ENCODE measurements at places on chromosomes 12 and 14.

- no peak for DNase-seq
These were observed 63.2 kb downstream of the TSPAN11 start for GRCh38 chr12:30989754-30990153.

GRCh38 chr14:102686196-102686801 is 91.0 kb upstream of the TRAF3 start:
- DNase-seq, result no peak

DNA sequence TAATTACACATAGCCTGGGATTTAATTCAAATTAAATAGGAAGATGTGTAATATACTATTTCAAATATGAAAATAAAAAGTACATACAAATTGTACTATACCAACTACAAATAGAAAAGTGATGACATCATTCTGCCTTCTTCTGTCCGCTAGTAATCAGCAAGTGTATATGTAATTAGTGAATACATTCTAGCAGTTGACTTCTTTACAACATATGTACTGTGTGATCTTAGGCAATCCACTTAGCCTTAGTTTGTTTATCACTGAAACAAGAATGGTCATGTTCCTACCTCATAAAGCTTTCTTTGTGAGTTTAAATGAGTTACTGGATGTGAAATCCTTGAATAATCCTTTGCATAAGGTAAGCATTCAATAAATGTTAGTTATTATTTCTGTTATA is 7.8 kb upstream of the LUM start:
- DNase-seq, result no peak

GRCh38 chr12:66141299-66141698 is 10.7 kb upstream of the LLPH start:
- no peak for DNase-seq

DNA sequence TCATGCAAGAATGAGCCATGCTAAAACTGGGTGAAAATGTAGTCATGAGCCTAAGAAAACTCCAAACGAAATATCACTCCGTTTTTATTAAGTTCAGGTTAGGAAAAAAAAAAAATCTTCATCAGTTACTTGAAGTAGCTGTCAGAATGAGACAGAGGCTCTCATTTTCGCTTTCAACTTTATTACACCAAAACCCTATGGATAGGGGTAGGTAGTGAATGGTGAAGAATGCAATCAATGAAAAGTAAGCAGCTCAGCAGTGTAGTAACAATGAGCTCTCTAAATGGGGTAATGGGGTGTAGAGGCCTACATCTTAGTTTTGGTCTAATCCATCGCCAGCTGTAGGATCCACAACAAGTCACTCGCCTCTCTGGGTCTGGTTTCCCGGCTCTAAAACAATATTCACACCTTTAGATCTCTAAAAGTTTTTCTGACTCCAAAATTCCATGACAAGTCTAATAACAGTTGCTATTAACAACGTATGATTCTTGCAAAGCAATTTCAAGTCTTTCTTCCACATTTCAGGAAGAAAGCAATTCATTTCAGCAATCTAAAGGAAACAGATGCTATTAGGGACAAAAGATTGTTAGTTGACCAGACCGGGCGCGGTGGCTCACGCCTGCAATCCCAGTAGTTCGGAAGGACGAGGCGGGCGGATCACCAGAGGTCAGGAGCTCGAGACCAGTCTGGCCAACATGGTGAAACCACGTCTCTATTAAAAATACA is 1.7 kb downstream of the BTBD7 start:
- no peak for DNase-seq

DNA sequence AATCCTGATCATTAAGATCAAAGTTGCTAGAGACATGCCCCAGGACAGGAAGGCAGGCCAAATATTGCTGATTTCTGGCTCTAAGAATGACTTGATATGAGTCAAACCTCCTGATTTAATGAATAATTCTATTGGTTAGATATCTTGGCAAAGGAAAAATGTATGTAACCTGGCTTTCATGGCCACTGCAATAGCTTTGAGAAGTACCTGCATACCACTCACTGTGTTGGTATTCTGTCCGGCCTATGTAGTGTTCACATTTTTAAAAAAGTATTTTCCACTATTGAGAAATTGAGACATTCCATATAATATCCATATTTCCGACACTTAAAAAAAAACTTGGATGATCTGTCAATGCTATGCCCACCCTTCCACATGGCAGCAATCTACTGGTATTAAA is 283.1 kb upstream of the SOX5 start:
- DNase-seq, result no peak

GRCh38 chr14:98614741-98615140 is 657.3 kb downstream of the BCL11B start:
- DNase-seq, result no peak

DNA sequence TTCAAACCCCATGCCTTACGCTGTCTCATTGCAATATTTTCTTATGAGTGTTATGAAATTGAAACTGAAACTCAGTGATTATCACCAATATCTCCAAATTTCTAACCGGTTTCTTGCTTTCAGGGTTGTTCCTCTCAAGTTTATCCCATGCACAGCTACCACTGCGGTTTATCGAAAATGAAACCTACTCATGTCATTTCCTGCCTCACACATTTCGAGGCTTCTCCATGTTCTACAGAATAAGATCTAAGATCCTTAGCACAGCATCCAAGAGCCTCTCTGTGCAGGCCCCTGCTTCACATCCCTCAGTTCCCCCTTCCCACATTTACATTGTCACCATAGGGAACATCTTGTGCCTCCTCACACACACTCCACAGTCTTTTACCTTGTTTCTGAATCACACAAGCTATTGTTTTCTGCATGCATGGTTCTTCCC is 45.5 kb upstream of the FAR2 start:
- peak; percentile 59 for DNase-seq

- DNase-seq, result no peak
These were observed 549.9 kb downstream of the RPS29 start for GRCh38 chr14:49036266-49036665.

DNA sequence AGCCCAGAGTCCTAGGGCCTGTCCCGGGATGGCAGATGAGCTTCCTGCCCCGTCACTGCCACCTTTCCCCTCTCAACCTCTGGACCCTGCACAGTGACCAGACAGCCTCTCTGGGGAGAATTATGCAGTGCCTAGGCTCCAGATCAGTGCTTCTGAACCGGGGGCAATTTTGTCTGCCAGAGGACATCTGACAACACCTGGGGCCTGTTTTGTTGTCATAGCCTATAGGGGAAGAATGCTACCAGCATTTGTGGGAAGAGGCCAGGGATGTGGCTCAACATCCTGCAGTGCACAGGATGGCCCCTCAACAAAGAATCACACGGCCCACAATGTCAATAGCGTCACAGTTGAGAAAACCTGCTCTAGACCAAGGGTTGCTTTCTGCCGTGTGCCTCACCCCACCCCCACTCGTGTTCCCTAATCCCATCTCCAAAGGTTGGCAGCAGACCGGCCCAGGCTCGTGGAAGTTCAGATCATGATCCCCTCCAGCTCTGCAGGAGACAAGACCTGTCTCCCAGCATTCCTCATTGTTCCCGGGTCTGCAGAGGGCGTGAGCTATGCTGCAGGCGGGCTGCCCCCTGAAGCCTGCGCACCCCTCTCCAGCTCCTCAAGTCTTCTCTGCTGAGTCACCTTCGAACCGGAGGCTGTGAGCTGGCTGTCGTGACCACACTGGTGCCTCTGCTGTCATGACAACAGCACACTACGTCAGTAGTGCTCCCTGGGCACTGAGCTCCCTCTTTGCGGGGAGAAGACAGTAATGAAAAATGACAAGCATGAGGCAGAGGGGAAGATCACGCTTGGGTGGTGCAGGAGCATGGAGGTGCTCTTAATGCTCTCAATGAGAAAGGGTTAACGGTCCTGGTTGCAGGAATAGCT is 2.0 kb upstream of the GAPDH start:
- DNase-seq, result peak; percentile 83

DNA sequence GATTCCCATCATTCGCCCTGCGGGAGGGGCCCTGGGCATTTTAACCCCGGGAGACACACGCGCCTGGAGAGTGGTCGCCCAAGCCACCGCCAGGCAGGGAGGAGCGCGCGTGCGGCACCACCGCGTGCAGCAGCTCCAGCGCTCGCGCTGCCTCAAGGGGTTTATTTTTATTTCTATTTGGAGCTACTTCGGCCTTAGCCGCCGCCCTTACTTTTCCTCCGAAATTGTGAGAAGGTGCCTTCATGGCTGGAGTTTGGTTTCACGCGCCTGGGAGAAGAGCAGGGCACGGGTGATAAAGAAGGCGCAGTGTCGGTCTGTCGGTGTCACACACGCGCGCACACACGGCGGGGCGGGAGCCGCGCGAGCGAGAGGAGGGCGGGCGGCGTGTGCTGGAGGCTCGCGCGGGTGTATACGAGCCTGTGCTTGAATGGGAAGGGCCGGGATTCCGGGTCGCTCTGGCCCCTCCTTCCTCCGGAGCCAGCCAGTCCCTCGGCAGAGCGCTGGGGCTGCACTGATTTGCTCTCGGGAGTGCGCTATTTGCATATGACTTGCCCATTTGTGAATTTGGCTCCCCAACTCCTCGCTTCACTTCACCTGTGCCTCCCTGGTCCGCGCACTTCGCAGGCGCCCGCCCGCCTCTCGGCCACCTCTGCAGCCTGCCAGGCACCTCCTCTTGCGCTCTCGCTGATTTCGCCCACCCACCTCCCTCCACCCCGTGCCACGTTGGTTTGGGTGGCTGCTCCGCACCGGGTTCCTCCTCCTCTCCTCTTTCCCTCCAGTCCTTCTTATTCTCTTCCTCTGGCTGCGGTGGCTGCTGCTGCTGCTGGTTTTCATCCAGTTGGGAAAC is 932.3 kb downstream of the DIO2 start:
- no peak for DNase-seq

GRCh38 chr12:65533177-65533883 is 254.8 kb downstream of the MSRB3 start:
- DNase-seq, result no peak

DNA sequence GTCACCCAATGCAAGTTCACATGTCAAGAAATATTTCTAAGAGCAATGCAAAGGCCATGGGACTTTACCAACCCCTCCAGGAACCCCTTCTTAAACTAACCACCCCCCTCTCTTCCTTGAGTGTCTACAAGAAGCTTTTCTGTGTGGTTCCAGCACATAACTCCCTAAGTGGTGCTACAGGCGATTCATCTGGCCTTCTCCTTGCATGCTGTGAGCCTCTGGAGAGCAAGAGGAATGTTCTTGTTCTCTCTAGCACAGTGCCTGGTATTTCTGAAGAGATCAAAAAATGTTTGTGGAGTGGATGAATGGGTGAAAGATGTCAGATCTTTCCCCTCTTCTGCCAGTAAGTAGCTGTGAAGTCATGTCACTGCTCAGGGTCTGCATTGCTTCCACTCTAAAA is 5.9 kb upstream of the RNASE12 start:
- no peak for DNase-seq

GRCh38 chr14:30623412-30624131 is 1.5 kb downstream of the SCFD1 start:
- no peak for DNase-seq

DNA sequence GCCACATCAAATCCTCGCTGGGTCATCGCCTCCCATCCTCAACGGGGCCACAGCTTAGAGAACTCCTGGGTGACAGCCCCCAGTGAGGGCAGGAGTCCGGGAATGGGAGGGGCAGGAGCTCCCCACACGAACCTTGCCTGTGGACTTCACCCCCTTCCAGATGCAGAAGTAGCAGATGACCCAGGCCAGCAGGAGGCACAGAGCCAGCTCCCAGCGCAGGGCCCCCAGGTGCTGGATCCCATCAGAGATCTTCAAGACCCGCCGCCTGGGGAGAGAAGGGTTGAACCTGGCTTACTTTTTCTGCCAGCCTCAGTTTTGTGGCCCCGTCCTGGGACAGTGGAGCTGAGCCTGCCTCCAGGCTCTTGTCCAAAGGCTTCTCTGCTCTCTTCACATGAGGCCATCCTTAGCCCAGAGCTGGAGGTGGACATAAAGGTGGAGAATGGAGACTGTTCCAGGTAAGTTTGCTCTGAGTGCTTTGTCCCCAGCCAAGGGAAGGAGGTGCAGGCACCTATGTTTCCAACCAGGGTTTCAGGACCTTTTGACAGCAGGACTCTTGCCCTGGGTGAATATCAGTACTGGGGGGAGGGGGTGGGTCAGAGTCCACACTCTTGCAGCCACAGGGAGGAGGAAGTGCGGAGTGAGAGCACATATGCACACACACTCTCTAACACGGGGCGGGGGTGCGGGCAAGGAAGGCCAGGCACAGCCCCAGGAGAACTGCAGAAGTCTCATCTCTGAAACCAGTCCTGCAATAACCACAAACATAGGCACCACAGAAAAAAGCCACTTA is 23.3 kb upstream of the SLC6A12 start:
- DNase-seq, result no peak

DNA sequence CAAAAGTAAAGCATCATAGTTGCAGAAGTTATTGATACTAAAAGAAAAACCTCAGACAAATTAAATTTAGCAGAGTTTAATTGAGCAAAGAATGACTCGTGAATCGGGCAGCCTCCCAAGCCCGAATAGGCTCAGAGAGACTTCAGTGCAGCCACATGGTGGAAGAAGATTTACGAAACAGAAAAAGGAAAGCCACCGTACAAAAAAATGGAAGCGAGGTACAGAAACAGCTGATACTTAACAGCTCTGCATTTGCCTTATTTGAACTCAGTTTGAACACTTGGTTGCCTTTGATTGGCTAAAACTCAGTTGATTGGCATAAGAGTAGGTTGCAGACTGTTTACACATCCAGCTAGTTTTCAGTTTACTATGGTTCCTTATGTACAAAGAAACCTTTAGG is 12.9 kb downstream of the TTC9 start:
- DNase-seq, result no peak

GRCh38 chr12:124512667-124513296 is 54.6 kb downstream of the NCOR2 start:
- DNase-seq, result no peak

DNA sequence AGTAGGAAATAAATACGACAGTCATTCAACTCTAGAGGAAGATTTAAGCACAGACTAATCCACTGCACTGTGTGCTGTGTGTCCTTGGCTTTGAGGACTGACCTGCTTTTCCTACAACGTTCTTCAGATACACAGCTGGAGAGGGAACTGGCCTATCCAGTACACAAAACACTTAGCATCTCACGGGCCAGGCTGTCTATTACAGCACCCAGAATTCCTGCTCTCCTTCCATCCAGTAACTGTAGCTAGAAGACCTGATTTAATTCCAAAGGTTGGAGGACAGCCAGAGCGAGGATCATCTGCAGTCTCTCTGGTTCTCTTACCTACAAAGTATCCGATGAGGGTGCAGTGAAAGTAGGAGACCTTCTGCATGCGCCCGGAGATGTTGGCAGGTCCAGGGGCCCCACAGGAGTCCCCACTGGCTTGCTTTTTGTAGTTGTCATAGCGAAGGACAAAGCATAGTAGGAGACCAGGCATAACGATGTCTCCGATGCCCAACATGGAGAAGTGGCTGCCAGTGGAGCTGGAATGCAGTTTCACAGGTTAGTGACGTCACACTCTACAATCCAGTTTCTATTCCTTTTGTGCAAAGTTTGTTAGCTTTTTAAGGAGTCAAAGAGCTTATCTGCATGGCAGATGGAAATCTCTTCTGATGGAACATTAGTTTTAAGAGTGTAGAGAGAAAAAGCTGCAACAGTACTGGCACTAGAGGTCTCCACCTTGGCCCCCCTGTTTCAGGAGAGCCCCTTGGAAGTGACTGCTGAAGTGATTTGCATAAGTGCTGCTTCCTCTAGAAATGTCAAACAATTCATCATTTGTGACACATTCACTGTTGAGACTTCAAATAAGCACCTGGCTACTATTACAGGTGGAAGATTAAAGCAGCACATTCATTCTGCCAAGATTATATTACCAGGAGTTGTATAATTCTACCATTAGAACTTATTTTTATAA is 41.7 kb downstream of the ACADS start:
- no peak for DNase-seq

- DNase-seq, result no peak
These were observed 22.2 kb downstream of the AGAP2 start for GRCh38 chr12:57716305-57716704.

GRCh38 chr12:13945641-13946040 is 35.8 kb downstream of the GRIN2B start:
- no peak for DNase-seq

All from CD4-positive, alpha-beta T cell treated with Interleukin-4 for 1 hour (primary cell).